ENCODE measurements at places on chromosomes 1 and 21.

DNA sequence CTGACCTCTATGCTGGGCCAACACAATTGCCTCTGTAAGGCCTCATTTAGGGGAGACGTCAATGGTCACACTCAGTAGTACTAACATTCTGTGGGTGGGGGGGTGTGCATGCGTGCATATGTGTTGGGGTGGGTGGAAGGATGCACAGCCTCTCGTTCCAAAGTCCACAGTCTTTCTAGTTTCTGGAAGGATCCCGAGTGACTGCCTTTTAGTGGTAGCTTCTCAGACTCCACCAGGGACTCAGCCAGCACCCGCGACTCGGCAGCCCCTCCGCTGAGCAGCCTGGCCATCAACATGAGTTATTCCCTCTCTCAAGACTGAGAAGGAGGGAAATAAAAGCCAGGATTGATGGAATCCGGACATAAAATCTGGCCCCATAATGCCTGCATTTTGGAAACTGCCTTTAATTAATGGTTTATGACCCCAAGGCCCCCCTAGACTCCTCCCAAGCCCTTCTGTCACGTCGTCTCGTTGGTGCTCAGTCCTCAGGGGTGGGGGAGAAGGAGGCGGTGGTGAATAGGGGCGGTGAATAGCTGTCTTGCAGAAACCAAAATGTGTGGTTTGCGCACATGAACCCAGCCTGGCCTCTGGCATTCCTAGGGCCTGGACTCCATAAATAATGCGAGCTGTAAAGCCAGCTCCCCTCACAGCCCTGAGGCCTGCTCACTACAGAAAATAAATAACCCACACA is 65.1 kb upstream of the TMEM51 start:
- DNase-seq = no peak

DNA sequence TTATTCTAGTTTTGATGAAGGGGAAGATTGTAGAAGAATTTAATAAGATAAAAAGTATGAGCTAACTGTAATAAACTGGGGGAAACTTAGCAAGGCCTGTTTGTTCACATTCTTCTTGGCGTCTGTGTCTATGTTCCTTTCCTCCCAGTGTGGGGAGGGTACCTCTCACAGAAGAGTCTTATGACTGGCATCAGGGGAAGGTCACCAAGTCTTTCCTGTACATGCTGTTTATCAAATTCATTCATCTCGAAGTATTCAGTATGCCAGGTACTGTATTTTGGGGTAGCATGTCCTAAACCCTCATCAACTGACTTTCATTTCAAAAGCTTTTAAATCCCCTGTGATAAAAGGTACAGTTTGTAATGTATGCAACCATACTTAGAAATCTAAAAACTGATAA is 78.4 kb downstream of the HS2ST1 start:
- DNase-seq = no peak

GRCh38 chr1:43522776-43523480 is 7.8 kb upstream of the PTPRF start:
- DNase-seq = no peak

GRCh38 chr1:11611638-11612327 is 42.4 kb downstream of the FBXO2 start:
- DNase-seq = no peak

DNA sequence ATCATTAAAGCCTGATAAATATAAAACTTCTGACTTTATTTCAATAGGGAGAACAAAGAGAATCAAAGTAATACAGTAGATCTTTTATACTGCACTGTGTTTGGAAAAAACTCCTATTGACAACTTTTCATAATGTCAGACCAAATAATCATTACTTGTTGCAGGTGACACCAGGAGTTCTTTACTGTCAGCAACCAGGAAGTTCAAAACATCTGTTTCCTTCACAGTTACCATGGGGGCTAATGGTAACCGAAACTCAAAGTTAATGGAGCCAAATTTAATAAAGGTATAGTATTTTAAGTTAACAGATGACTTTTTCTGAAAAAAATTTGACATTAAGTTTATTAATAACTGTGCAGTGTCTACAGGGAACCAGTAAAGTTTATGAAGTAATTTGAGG is 10.6 kb downstream of the EFCAB7 start:
- no peak for DNase-seq

GRCh38 chr1:156480016-156480370 is 20.6 kb downstream of the MEF2D start:
- no peak for DNase-seq

- DNase-seq = no peak
Observed at GRCh38 chr1:198623752-198624647, 14.8 kb upstream of the PTPRC start.

- DNase-seq = no peak
Observed at GRCh38 chr21:22250355-22250754, 1252.1 kb downstream of the NCAM2 start.

DNA sequence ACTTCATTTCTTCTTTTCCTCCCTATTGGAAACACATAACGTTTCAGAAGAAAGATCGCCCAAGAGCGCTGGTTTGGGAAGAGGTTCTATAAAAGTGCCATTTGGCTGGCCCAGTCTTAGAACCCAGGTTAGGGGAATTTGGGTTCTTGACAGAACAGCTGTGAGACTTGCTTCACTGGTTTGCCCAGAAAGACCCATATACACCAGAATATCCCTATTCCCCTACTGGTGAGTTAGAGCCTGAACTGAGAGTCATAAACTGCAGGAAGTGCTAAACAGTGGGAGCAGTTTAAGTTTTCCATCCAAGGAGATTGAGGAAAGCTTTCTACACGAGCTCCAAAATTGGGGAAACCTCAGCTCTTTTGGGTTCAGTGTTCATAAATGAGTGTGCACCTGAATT is 275.2 kb downstream of the VAV3 start:
- DNase-seq = no peak

DNA sequence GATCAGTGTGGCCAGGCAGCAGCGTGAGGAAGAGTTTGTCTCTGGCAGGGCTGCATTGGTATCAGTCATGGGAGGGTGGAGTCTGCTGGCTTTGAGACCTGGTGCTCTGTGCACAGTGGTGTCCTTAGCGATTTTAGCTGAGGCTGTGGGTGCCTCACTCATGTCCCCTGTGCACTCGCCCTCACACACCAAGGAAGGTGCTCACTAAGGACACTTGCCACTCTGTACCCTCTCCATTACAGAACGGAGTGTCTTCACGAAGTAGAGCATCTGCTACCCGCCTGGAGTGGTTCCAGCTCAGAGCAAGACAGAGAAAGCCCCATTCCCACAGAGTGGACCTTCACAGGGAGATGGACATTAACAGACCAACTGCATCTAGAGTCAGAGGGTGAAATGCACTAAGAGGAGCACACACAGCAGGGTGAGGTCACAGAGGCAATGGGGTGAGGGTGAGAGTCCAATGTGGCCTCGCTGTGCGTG is 117.9 kb downstream of the MATN1 start:
- no peak for DNase-seq

GRCh38 chr1:36699113-36699911 is 216.6 kb upstream of the CSF3R start:
- DNase-seq = no peak

DNA sequence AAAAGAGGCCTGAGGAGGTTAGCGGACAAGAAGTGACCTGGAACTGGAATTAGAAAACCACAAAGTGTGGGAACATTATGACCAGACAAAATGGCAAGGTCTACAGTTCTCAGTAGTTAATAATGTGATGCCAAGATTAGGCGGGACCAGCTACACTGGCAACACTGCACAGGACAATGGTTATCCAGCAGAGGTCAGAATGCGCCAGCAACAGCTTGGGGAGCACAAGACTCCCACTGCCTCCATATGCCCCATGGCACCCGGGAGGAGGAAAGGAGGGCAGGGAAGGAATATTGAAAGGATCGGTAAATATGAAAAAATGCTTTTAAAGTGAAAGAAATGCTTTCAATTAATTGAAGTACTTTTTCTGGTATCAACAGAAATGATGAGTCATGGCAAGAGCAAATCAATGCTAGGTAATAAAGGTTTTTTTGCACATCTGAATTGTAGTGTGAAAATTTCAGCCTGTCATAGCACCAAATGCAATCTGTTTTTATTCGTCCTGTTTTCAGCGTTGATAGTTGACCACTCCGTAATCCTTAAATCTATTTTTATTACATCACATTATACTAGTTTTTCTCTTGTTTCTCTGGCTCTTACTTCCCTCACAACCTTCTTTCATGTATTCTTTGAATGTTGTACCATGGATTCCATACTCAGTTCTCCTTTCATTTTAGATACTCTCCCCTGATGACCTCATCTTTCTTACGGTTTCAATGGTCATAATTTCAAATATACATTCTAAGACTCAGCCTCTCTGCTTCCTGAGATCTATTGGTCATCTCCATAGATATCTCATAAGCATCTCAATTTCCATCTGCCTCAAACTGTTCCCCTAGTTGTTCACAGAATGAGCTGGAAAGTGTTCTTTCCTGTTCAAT is 30.7 kb downstream of the VCAM1 start:
- no peak for DNase-seq

DNA sequence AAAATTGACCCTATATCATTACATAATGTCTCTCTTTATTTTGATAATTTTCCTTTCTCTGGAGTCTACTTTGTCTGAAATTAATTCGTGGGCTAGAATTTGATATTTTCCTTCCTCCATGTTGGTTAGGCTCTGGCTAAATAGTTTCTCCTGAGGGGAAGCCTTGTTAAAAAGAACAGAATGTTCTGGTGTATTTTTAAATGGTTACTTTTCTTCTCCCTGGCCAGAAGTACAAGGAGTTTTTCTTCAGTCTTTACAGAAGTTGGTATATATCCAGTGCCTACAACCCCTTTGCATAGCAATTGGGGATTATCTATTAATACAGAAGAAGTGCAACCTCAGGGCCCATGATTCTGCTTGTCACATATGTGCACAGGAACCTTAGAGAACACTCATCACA is 185.6 kb upstream of the RAB4A start:
- DNase-seq = no peak

- DNase-seq = no peak
Observed at GRCh38 chr1:155967341-155968050, 10.9 kb downstream of the ARHGEF2 start.

DNA sequence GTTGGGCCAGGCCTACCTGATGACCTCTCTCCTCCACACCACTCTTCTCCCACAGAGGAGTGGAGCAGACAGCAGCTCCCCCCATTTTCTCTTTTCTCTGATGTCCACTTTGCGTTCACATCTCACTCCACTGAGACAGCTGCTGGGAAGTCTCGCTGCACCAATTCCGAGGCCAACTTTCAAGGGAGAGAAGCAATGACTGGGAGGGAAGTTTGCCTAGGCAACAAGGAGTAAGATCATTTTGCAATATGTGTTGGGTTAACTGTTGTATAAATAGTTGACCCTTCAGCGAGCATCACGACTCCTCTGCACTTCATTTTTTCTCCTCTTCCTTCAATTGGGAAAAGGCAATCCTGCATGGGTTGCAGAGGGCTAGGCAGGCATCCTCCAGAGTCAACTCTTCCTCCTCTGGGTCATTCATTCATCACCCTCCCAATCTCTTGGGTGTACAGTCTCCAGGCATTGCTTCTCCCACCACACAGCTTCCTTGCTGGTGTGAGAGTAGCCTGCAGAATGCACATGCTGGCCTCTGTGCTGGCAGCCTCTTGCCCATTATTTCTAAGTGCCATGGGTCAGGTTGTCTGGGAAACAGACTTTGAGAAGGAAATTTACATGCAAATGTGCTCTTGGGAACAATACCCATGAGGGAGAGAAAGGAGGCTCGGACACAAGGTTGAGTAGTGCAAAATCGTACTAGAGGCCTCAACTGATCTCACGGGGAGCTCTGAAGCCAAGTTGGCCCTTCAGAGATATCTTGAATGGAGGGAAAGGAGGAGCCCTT is 75.8 kb upstream of the BCAR3 start:
- DNase-seq = no peak

GRCh38 chr1:154533952-154534844 is 24.3 kb downstream of the UBE2Q1 start:
- DNase-seq = no peak

Measured in stimulated activated CD8-positive, alpha-beta memory T cell treated with anti-CD3 and anti-CD28 coated beads, Interleukin-7, amount 100 ng/mL, for 1 hour (primary cell).